T-helper 17 cell (primary cell): ENCODE measurements at places on chromosomes 2 and 18. TPM values are rescaled to one million over a fixed set of nuclear protein-coding genes. Genes with fewer than 3 reads are reported as not detected.

The SERPINB7 gene
- total RNA-seq, result not detected

The MZT2B gene
- total RNA-seq, result 211 TPM

The SLC38A11 gene
- total RNA-seq, result not detected

DNA sequence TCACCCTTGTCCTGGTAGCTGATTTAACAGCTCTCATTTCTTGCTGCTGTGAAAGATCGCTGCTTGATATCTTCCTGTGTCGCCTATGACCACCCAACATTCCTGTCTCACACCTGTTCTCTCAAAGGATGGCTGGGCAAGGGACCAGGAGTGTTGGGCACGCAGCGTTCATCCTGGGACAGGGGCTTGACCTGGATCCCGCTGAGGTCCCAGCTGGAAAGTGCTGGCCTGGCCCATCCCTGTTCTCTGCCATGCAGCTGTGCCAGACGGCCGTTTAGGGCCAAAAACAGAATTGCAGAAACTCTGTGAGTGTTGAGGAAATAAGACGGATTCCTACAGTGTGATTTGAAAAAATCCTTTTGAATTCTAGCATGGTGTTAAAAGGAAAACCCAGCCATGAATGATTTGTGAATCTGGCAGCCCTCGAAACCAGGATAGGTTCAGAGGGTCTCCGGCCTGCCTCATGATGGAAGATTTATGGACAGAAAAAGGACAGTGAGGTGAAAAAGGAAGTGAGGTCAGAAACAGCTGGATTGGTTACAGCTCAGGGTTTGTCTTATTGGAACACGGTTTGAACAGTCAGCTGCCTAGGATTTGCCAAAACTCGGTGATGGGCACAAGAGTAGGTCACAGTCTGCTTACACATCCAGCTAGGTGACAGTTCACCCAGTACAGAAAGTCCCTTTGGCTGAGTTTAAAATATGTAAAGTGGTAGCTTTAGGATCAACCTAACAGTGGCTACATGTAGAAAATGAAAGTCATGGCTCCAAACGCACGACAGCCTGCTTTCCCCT is 164.8 kb downstream of the DCDC2C start:
- H3K27ac ChIP-seq, result no peak overlapping the region
- H3K4me3 ChIP-seq, result no peak overlapping the region
- H3K27me3 ChIP-seq, result no peaks in the 10 kb centered on the region
- no peak for DNase-seq

GRCh38 chr18:69755041-69755440 is 192.6 kb downstream of the CD226 start:
- peaks cover 8% of the 10 kb centered on the region for H3K4me1 ChIP-seq
- no peak overlapping the region for H3K4me3 ChIP-seq
- no peak overlapping the region for H3K27ac ChIP-seq
- no peak for DNase-seq
- H3K36me3 ChIP-seq, result peaks cover 1% of the 10 kb centered on the region

GRCh38 chr2:215692387-215693079 is 256.7 kb upstream of the FN1 start:
- no peaks in the 10 kb centered on the region for H3K4me1 ChIP-seq
- no peak overlapping the region for H3K4me3 ChIP-seq

DNA sequence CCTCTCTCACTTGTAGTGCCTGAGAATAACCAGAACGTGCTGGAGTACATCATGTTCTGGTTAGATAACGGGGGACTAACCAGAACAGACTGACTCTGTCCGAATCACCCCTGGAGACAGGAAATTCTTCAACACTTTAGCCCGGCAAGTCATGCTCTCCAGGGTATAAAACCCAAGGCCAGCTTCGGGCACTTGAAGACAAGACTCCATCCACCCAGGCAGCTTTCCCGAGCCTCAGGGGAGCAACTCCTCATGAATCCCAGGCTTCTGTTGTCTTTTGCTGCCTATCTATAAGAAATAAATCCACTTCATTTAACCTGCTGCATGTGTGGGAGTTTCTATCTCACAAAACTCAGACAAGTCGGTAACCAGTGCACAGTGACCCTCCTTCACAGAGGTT is 99.6 kb downstream of the KCNF1 start:
- peaks cover 19% of the 10 kb centered on the region for H3K27me3 ChIP-seq
- H3K27ac ChIP-seq, result no peak overlapping the region
- no peak overlapping the region for H3K4me3 ChIP-seq
- H3K36me3 ChIP-seq, result peaks cover 2% of the 10 kb centered on the region
- no peaks in the 10 kb centered on the region for H3K4me1 ChIP-seq
- DNase-seq, result no peak

DNA sequence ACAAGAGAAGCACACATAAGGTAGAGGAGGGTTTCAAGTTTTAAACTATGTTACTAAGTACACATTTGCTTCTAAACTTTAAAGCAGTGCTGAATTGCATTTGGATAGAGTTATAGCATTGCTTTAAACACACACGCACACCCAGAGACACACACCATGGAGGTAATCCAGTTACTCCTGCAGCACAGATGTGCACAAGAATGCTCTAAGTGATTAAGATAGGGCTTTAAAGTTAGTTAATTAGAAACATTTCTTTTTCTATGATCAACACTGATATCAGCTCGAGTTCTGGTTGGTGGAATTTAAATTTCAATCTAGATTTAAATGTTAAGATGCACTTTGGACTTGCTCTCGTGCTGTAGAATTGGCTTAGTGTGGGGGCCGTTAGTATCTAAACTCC is 492.3 kb downstream of the ZEB2 start:
- no peaks in the 10 kb centered on the region for H3K4me1 ChIP-seq
- H3K27ac ChIP-seq, result no peak overlapping the region
- no peak for DNase-seq
- no peak overlapping the region for H3K4me3 ChIP-seq
- H3K36me3 ChIP-seq, result peaks cover 2% of the 10 kb centered on the region

- peaks cover 9% of the 10 kb centered on the region for H3K4me1 ChIP-seq
- no peak overlapping the region for H3K27ac ChIP-seq
- no peak overlapping the region for H3K4me3 ChIP-seq
- H3K27me3 ChIP-seq, result peaks cover 9% of the 10 kb centered on the region
- no peak for DNase-seq
Observed at GRCh38 chr18:48590678-48591077, 51.8 kb downstream of the CTIF start.

DNA sequence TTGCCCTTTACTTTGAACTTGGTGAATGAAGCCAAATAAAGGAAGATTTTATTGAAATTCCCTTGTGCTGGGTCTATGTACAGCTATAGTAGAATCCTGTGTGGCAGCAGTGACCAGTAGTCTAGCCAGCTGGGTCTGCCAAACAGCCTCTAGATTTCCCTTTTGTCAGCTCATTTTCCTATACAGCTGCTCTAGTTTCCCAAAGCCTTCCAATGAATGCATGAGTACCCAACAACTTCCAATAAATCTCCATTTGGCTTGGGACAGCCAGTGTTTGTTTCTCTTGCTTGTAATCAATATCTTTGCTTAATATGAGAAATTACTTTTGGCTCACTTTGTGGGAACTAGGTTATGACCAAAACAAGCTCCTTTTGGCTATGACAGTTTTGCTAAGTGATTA is 43.6 kb downstream of the SCN9A start:
- DNase-seq, result no peak
- no peaks in the 10 kb centered on the region for H3K4me1 ChIP-seq
- H3K36me3 ChIP-seq, result no peaks in the 10 kb centered on the region
- H3K27me3 ChIP-seq, result no peaks in the 10 kb centered on the region

DNA sequence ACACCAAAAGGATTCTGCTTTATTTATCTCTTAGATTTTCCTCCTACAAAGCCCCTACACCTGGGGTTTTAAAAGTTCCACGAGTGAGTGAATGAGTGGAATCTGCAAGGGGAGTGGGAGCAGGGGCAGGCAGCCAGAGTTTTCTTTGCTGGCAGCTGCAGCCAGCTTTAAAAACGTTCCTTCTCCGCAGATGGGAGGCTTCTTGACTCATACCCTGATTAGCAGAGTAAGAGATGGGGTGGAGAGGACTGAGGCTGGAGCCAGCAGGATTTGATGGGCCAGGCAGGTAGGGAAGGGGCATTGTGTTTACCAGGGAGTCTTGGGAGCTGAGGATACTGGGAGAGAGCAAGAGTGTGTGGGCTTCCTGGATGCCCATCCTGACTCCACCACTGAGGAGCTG is 99.6 kb upstream of the TNP1 start:
- no peaks in the 10 kb centered on the region for H3K36me3 ChIP-seq
- peaks cover 4% of the 10 kb centered on the region for H3K4me1 ChIP-seq
- no peak for DNase-seq
- H3K27ac ChIP-seq, result no peak overlapping the region

DNA sequence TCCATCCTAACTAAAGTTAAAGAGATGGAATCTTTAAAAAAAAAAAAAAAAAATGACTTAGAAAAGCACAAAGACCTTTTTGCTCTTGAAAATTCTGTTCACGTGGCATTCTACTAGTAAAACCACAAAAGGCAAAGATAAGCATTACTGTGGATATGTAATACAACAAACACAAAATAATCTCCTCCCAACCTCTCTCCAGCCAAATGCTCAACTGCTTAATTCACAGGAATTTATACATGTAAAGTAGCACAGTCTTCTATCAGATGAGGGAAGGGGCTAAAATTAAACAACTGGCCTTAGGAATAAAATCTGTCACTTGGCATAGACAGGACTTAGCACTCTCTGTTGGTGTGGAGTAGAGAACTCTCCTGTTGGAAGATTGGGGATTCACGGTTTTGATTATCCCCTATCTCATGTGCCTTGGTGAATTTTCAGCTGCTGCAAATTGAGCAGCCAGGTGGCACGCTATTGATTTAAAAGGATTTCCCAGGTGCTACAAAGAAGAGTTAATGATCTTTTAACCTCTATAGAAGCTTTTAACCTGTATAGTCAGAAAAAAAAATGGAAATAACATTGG is 57.4 kb downstream of the ATIC start:
- no peaks in the 10 kb centered on the region for H3K4me1 ChIP-seq
- DNase-seq, result no peak
- H3K27ac ChIP-seq, result no peak overlapping the region
- H3K4me3 ChIP-seq, result no peak overlapping the region

DNA sequence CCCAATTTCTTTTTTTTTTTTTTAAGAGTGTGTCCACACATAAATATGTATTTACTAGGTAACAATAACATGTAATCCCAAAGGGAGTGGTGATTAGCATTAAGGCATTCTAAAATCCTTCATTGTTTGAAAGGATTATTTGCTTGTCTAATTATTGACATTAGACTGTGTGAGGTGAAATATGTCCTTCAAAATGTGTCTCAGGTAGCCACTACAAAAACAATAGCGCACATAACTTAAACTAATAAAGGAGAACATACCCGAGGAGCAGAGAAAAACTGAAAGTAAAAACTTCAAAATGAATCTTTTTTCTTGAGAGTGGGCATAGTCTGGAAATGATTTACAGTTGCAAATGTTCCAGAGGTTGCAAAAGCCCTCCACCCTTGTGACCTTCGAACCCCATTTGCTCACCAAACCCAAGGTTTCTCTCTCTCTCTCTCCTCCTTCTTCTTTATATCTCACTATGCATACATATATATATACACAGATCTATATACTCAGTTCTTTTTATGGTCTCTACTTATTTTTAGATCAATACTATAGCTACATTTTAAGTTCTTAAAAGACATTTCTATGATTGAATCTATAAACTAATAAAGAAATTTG is 24.4 kb upstream of the FRZB start:
- H3K36me3 ChIP-seq, result no peaks in the 10 kb centered on the region
- H3K27me3 ChIP-seq, result peaks cover 5% of the 10 kb centered on the region
